ENCODE measurements at places on chromosomes 5 and 9. TPM values are rescaled to one million over a fixed set of nuclear protein-coding genes. Genes with fewer than 3 reads are reported as not detected.

Gene GCNT1
- 11.6 TPM for total RNA-seq

DNA sequence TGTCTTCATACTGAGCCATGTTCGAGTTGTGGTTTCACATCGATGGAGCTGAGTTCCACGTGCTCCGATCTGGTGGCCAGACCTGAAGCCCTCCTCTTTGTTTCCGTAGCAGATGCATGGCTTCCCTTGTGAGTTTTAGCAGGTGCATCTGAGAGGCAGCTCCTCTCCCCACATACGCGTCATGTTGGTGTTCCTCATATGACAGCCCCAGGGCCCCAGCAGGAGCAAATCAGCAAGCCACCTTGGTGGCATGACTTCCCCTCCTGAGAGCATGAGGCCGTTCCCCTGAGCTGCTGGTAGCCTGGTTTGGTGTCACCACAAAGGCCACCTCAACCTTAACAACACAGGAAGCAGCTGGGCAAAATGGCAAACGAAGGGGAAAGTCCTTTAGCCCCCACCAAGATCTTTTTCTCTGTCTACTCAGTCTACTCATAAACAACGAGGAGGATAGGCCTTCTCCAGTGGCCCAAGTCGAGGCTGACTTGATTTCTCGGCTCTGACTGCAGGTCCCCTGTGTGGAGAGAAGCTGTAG, 5.9 kb downstream of the CYFIP2 start:
- no peak overlapping the region for H3K4me3 ChIP-seq
- no peak for DNase-seq

GRCh38 chr9:129838707-129839259, 3.5 kb downstream of the USP20 start:
- H3K36me3 ChIP-seq = no peaks in the 10 kb centered on the region
- no peak overlapping the region for H3K27ac ChIP-seq
- H3K27me3 ChIP-seq = no peaks in the 10 kb centered on the region
- no peak for DNase-seq

DNA sequence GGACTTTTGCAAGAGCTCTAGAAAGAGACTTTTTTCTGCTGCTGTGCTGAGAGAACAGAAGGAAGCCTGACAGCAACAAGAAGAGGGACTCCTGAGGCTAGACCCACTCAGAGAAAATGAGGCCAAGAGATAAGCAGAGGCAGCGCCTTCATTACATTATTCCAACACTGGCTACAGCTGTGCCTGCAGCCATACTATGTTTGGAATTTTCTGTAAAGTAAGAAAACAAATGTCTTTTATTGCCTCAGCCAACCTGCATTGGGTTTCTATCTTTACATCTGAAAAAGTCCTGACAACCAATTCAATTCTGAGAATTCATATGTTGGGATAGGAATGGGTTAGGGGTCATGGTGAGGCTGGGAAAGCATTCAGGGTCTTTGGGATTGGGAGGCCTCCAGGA, 33.7 kb downstream of the FAT2 start:
- no peaks in the 10 kb centered on the region for H3K36me3 ChIP-seq
- H3K27me3 ChIP-seq = no peaks in the 10 kb centered on the region
- H3K4me3 ChIP-seq = no peak overlapping the region
- no peak overlapping the region for H3K27ac ChIP-seq
- no peak for DNase-seq
- no peaks in the 10 kb centered on the region for H3K4me1 ChIP-seq

DNA sequence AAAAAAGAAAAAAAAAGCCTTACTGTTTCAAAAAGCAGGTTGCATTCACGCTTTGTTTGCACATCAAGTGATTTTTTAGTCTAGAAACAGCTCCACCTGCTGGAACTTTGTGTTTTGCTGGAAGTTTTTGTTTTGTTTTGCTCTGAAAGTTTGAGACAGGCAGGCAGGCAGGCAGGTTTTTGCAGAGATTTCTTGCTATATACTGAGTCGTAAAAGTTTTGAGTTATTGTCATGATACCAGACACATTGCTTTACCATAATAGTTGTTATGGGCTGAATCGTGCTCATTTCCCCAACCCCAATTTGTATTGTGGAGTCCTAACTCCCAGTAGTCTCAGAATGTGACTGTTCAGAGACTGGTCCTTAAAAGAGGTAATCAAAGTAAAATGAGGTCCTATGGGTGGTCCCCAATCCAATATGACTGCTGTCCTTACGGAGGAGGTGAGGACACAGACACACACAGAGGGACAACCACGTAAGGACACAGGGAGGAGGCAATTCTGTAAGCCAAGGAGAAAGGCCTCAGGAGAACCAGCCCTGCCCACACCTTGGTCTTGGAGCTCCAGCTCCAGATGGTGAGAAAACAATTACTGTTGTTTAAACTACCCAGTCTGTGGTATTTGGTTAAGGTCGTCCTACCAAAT, 20.9 kb downstream of the OR2Y1 start:
- H3K4me3 ChIP-seq = no peak overlapping the region
- no peak overlapping the region for H3K27ac ChIP-seq
- DNase-seq = no peak
- H3K36me3 ChIP-seq = no peaks in the 10 kb centered on the region
- H3K4me1 ChIP-seq = no peaks in the 10 kb centered on the region

Gene SPATA6L
- total RNA-seq = 38.4 TPM

- no peak overlapping the region for H3K4me3 ChIP-seq
- H3K36me3 ChIP-seq = no peaks in the 10 kb centered on the region
- H3K27me3 ChIP-seq = no peaks in the 10 kb centered on the region
- H3K4me1 ChIP-seq = no peaks in the 10 kb centered on the region
- DNase-seq = no peak
Observed at GRCh38 chr9:111016426-111017045, 21.7 kb downstream of the LPAR1 start.

GRCh38 chr5:372996-373709, 51.6 kb downstream of the AHRR start:
- H3K27ac ChIP-seq = no peak overlapping the region
- H3K27me3 ChIP-seq = no peaks in the 10 kb centered on the region
- H3K36me3 ChIP-seq = no peaks in the 10 kb centered on the region
